ENCODE measurements at places on chromosomes 2 and 18. TPM values are rescaled to one million over a fixed set of nuclear protein-coding genes. Genes with fewer than 3 reads are reported as not detected.

SLC35G4 gene
- not detected for total RNA-seq

RSAD2 gene
- total RNA-seq, result 0.75 TPM

GRCh38 chr18:22112215-22112614 lies 57.2 kb upstream of the GATA6 start:
- no peak overlapping the region for H3K4me3 ChIP-seq
- H3K36me3 ChIP-seq, result no peaks in the 10 kb centered on the region
- H3K4me1 ChIP-seq, result peaks cover 26% of the 10 kb centered on the region

DNA sequence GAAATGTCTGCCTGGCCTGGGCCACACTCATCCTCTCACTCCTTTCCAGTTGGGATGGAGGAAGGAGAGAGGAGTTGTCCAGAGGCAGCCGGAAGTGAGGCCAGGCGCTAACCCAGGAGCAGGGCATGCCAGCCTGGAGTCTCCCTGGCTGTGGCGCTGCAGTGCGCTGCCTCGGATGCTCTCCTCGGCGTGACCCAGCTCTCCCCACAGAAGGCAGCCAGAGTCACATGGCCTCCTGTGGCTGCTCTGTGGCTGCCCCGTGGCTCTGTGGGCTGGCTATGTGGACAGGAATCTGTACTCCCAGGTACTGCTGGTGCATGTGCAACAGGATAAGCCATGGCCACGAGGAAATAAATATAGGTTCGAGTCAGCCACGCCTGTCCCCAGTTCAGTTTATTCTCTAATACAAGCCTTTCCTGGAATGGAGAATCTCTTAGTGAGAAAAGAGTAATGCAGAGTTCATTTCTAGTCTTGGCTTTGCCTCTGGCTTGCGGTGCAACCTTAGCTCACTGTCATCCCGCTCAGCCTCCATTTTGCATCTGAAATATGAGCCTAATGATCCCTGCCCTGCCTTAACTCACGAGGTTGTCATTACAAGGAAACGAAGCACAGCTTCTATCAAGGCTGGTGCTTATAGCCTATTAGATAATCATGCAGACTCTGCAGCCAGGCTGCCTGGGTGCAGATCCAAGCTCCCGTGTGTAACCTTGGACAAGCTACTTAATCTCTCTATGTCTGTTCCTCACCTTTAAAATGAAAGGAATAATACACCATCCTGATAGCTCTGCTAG lies 106.3 kb downstream of the ANTXR1 start:
- no peak overlapping the region for H3K4me3 ChIP-seq
- H3K27me3 ChIP-seq, result no peaks in the 10 kb centered on the region
- no peaks in the 10 kb centered on the region for H3K36me3 ChIP-seq
- H3K4me1 ChIP-seq, result no peaks in the 10 kb centered on the region
- H3K27ac ChIP-seq, result no peak overlapping the region
- peak; percentile 43 for DNase-seq

GRCh38 chr2:33437815-33438214 lies 38.6 kb upstream of the RASGRP3 start:
- DNase-seq, result no peak
- no peaks in the 10 kb centered on the region for H3K4me1 ChIP-seq
- H3K27ac ChIP-seq, result no peak overlapping the region
- H3K36me3 ChIP-seq, result no peaks in the 10 kb centered on the region

- DNase-seq, result peak; percentile 91
- H3K27me3 ChIP-seq, result no peaks in the 10 kb centered on the region
Observed at GRCh38 chr2:204260162-204260877, 285.0 kb upstream of the PARD3B start.

All from endodermal cell (in vitro differentiated cells).